ENCODE measurements at places on chromosomes 7 and 10. TPM values are rescaled to one million over a fixed set of nuclear protein-coding genes. Genes with fewer than 3 reads are reported as not detected.

DNA sequence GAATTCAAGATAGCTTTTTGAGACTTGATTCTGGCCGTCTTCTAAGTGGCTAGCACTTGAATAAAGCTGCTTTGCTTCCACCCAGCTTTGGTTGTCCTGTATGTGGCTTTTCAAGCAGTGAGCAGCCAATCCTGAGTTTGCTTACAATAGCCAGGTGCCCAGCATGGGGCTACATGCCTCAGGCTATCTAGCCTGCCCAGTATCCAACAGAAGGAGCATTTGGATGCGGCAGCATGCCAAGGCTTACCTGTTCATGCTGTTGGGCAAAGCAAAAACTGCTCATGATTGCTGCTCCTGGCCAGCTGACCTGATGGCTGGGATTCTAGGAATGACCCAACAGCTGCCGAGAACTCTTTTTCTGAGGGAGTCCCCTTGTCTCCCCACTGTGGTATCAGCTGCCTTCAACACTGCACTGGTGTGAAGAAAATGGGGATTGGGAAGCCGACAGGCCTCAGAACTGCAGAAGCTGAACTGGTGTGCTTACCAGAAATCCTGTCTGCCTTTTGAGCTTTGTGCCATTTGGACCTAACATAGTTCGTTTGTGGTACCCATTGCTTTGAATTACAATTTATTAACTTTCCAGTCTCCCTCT is 618.9 kb upstream of the IGFBP3 start:
- no peak for DNase-seq

DNA sequence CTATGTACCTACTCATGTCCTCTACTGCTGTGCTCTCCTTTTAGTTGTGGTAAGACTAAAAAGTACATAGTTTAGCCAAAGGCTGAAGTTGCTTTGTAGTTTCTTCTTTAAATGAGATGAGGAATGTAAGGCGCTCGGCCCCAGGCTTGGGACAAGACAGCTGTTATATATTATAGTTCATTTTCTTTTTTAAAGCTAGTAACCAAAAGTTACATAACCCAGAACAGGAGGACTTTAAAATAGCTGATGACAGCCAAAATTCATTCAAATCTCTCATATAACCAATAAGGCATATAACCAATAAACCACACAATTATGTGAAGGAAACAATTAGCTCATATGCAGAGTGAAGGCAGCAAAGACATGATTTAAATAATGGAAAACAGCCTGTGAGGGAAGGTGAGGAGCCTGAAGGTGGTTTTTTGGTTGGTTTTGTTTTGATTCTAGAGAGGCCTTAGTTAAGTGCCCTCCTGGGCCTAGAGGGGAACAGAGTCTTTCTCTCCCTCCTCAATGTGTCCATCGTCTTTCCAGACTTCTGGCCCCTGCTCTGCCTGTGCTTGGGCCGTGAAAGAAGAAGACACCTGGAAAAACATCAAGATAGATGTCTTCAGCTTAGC is 35.8 kb downstream of the SLC26A4 start:
- DNase-seq = no peak

- no peak for DNase-seq
Observed at GRCh38 chr7:17056491-17057142, 174.8 kb upstream of the AGR3 start.

The HTR7 gene
- 0.09 TPM for total RNA-seq

DNA sequence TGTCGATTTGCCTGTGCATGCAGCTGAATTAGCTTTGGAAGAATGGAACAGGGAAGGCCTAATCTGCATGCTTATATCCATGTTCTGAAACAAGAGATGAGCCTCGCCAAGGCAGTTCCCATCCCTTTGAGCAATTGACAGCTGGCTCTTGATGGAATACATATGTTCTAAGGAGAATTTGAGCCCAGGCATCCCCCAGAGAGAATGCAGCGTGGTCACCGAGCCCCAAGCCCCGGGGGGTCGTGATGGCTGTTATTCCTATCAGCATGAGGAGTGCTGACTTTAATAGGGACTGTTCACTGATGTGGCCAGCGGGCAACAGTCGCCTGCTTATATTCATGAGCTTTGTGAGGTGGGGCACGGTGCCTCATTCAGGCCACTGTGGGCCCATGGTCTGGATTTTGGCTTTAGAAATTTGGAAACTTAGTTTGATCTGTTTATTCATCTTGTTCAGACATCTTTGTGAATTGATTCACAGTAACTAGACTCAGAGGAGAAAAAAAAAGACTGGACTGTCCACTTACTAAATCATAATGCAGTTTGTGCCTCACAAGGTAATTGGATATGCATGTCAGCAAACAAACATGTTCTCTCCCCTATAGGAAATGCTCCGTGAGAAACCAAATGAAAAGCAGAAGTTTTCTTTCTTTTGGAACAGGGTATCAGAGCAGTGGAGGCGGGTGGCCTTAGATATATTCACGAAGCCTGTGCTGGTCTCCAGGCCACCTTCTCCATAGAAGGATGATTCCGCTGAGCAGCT is 204.9 kb downstream of the CCDC3 start:
- DNase-seq = no peak

The SMKR1 gene
- total RNA-seq = 2.5 TPM

The GPR15LG gene
- total RNA-seq = not detected

The AUTS2 gene
- 148 TPM for total RNA-seq

The KEL gene
- total RNA-seq = 1.4 TPM

- DNase-seq = no peak
Observed at GRCh38 chr10:67079126-67079525, 153.3 kb downstream of the LRRTM3 start.

DNA sequence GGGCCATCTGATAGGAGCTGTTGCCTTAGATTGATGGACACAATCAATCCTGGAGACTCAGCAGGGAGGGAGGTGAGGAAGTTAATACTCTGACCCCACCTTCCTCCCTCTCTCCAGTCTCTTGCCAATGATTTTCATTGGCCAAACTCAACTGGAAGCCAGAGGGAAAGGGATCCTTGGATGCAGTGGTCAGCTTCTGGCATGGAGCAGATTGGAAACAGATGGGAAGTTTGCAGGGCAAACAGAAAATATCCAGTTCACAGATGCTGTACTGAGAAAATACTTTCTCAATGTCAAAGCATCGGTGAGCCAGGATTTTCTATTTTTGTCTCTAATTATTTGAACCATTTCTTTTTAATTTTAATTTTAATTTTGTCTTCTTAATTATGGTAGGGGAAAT is 170.8 kb downstream of the BBS9 start:
- DNase-seq = no peak

DNA sequence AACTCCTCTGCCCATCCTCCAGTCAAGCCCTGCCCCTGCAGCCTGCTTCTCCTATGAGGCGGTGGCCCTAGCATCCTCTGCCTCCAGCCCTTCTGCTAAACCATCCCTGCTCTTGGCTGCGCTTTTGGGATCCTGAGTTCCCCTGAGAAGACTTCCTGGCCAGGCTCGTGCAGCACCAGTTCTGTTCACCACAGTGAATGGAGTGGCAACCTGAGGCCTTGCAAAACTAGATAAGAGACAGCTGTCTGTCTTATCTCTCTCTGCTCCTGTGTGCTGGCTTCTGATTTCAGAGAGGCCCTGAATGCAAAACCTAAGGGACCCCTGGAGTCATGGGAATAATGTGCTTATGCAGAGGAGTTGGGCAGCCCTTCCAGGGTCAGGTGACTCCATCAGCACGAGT is 119.2 kb downstream of the TMEM178B start:
- DNase-seq = no peak

GRCh38 chr7:157674715-157675426 is 338.1 kb downstream of the DNAJB6 start:
- no peak for DNase-seq
